CD4-positive, alpha-beta T cell treated with Interleukin-2 at 100 ng/mL for 4 hours (primary cell): ENCODE measurements at places on chromosomes 4 and X.

GRCh38 chr4:134740290-134740689 is 538.7 kb upstream of the PABPC4L start:
- DNase-seq, result no peak

- DNase-seq, result no peak
Measured at GRCh38 chr4:110310795-110311194, 112.4 kb upstream of the ELOVL6 start.

DNA sequence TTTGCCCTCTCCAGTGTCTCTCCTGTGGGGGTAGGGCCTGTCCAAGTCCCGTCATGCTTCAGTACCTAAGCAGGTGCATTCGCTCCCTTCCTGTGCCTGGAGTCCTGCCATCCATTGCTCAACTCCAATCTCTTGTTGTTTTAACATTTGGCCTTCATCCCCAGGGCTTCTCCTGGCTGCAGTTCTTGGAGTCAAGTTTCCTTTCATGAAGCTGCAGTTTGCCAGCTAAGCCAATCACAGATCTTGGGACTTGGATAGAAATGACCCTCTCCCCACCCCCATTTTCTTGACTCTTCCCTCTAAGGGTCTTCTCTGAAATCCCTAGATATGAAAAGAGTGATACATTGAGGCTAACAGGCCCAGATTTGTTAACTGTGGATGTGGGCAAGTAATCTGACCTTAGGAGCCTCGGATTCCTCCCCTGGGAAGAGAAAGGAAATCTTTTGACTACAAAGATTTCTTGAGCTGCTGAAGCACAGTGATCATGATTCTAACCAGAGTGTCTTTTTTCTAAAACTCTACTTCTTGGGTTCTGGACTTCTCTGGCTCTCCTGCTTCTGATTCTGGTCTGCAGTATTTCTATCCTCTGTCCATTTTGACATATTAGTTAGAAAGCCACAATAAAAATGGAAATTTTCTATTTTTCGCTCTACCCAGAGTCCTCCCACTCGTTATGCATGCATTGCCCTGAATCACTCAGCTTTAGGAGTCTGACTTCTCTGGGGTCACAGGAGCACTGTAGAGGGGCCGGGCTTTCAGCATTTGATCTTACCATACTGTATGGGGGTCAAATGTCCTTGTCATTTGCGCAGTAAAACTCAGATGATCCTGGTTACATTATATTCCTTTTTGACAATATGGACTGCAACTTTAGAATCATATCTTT is 61.0 kb downstream of the CHRNA9 start:
- no peak for DNase-seq

DNA sequence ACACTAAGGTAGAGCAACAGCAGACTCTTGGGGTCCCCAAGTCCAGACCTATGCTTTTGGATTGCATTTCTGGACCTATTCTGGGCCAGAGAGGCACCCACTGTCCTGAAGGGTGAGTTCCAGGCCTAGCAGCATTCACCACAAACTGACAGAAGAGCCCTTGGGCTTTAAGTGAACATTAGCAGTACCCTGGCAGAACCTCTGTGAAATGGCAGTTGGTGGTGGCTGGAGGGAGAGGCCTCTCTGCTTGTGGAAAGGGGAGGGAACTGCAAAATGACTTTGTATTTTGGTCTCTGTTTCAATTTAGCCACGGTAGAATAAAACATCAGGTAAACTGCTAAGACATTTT is 1211.9 kb downstream of the PCDH18 start:
- no peak for DNase-seq

GRCh38 chrX:39320165-39320564 is 518.9 kb downstream of the MID1IP1 start:
- no peak for DNase-seq

DNA sequence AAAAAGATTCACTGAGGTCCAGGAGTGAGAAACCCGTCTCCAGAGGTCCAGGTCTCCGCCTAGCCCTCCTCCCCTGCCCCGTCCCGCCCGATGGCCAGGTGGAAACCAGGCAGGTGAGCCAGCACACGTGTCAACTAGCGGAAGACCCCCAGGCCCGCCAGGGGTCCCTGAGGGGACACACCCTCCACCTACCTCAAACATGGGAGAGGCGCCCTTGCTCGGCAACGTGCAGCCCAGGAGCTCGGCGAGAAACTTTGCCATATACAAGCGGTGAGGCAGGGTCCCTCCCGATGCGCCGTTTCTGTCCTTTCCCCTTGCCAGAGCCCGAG is 330.0 kb downstream of the HNRNPD start:
- no peak for DNase-seq

- DNase-seq, result no peak
Measured at GRCh38 chrX:155028877-155029291, 2.2 kb downstream of the FUNDC2 start.

- DNase-seq, result no peak
Measured at GRCh38 chrX:20487227-20487626, 220.5 kb upstream of the RPS6KA3 start.

DNA sequence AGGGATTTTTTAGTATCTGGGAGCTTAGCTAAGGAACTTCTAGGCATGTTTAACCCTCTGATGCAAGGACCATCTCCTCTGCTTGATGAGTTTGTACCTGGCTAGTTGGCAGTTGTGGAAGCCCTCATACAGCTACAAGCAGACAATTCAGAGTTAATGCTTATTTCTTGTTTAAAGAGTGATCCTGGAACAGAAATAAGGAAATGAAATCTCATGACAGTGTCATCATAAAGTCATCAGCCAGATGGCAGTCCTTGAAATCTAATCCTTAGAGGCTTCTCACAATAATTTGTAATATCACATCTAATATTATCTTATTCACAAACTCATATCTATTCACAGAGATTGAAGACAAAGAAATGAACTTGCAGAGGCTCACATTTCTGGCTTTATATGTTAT is 581.6 kb upstream of the FTHL17 start:
- DNase-seq, result no peak

GRCh38 chr4:141170671-141171070 is 37.4 kb upstream of the RNF150 start:
- DNase-seq, result no peak

- DNase-seq, result peak; percentile 74
Measured at GRCh38 chr4:78776079-78776728, at the start of gene BMP2K. BMP2K (plus strand) TSS chr4:78776350; CDS start chr4:78776544, 194 bp downstream.

- peak; percentile 57 for DNase-seq
Measured at GRCh38 chrX:71178908-71179307, 34.3 kb downstream of the NLGN3 start.

- no peak for DNase-seq
Measured at GRCh38 chr4:168759321-168759720, 250.7 kb downstream of the CBR4 start.

- no peak for DNase-seq
Measured at GRCh38 chr4:90841676-90842075, 714.5 kb downstream of the CCSER1 start.

DNA sequence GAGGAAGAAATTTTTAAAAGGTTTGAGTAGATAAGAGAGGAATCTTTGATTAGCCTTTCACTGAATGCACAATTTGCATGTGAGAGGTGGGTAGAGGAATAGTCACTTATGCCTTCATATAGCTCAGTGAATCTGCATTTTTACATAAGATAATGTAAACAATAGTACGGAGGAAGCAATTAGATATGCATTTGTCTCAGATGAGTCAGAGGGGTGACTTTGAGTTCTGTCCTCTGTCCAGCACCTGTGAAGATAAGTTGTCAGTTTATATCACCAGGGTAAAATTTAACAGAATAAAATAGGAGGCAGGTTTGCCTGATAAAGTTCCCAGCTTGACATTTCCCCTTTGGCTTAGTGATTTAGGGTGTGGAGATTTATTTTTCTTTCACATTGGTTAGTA is 841.9 kb downstream of the PCDH18 start:
- no peak for DNase-seq

DNA sequence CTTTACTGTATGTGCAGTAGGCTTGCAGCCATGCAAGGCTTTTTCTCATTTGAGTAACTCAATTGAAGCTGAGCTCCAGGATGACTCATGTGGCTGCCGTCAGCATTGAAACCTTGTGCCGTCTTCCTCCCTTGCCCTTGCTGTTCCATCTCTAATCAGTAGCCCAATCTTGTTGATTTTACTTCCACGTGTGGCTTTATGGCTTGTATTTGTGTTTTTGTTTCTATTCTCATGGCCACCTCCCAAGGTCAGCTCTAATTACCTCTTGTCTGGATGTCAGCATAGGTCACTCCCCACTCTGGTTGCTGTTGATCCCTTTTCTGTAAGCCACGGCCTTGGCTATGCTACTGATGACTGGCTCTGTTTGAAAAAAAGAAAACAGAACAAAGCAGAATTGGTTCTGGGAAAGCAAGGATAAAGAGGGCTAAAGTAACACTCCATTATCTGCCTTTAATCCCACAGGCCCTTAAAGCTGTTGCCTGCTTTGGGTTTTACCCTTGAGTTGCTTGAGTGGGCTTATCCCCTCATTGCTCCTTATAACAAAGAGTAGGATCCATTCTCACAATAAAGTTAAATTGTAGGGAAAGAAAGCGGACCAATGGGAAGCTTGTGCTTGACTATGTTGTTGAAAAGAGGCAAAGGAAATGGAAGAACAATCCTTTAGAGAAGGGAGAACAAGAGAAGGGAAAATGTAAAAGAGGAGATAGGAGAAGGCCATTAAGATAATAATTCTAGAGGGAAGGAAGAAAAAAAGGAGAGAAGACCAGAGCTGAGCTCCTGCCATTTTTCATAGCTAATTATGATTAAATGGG is 173.9 kb upstream of the PGRMC2 start:
- no peak for DNase-seq

DNA sequence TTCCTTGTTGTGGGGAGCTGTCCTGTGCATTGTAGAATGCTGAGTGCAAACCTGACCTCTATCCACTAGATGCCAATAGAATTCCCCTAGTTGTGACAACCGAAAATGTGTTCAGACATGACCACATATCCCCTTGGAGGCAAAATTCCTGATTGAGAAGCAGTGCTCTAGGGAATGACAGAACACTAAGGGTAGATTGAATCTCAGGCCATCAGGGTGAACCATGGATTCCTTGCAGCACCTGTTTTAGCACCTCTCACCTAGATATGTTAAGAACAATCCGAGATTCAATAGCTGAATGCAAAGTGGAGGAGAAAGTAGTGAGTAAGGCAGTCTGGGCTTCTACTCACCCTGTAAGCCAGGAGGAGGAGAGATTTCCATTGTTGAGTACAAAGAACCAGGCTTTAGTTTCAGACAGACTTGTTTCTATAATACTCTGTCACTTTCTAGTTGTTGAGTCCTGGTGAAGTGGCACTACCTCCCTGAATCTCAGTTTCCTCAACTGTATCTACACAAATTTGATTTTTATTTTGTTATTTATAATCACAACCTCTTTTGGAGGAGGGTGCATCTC is 111.0 kb upstream of the RAP2C start:
- DNase-seq, result no peak

GRCh38 chr4:3346146-3346545 is 53.3 kb downstream of the RGS12 start:
- peak; percentile 61 for DNase-seq

GRCh38 chr4:7779432-7779768 is 160.3 kb downstream of the AFAP1 start:
- no peak for DNase-seq

DNA sequence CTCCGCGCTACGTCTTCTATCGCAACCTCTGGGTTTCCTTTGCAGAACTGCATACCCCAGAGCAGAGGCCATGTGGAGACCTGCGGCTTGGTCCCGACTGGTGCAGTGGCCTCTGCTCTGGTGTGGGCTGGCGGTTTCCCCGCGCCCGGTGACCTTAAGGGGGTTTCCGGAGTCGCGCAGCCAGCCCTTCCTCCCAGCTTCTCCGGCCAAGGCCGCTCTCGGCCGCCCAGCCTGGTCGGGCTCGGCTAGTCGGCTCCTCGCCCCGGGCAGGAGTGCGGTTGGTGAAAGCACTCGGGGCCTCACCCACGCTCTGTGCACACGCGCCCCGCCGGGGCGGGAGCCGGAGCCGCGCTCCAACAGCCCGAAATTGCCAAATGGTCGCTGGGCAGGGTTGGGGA is 84.9 kb downstream of the BCOR start:
- no peak for DNase-seq

DNA sequence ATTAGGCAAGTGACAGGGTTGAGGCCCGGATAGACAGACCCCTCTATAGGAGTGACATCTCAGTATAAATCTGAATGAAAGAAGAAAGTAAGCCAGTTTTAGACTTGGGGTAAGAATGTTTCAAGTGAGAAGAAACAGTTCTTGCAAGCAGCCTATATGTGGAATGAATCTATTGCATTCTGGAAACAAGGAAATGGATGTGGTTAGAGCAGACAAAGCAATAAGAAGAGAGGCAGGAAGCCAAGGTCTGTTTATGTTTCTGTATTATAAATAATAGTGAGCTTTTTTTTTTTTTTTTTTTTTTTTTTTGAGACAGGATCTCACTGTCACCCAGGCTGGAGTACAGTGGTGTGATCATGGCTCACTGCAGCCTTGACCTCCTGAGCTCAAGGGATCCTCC is 255.8 kb downstream of the UNC5C start:
- DNase-seq, result no peak

DNA sequence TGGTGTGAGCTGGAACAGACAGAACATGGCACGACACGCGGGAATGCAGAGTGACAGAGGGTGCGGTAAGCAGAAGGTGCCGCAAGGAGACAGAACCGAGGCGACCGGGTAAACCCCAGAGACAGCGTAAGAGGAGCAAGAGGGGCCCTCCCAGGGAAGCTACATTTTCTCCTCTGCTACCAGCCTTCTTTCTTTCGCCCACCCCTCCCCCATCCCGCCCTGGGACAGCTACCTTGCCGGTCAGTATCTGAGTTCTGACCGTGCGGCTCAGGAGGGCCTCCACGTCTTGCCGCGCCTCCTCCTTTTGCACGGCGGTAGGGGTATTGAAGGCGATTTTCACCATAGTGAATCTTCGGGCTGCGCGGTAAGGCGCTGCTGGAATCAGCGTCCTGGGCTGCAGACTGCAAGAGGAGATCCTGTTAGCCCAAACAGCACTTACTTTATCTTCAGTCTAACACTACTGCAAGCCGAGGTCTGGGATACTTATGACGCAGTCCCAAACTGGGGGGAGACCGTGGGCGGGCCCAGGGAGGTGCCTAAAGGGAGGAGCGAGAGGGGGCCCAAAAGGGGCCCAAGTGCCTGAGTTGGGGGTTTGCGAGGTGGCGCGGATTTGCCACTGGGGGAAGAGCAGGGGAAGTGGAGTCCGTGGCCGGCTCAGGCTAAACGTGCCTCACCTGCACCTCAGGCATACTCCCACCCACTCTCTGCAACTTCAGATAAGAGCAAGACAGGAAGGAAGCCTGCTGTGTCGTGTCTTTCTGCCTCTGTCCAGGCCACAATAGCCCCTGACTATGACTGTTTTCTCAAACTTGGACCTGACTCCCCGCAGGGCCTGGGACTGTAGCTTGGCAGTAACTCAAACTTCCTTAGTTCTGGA is at the start of gene ITM2A:
Gene ITM2A, minus strand, starts transcription at position 462 of the 877 bp plus-strand sequence. Its CDS starts 119 bp downstream, at position 343.
- peak; percentile 60 for DNase-seq
